Motor neuron (in vitro differentiated cells): ENCODE measurements at places on chromosomes 3 and 15. TPM values are rescaled to one million over a fixed set of nuclear protein-coding genes. Genes with fewer than 3 reads are reported as not detected.

- ATAC-seq, result no peak
These were observed 62.3 kb downstream of the ADAMTS17 start for GRCh38 chr15:100279446-100279845.

- no peak for ATAC-seq
These were observed 57.2 kb downstream of the SLC15A2 start for GRCh38 chr3:121951291-121951919.

The LEKR1 gene
- 0.14 and 0.52 TPM in 2 replicates for total RNA-seq

GRCh38 chr3:63386568-63386967, 108.5 kb downstream of the SYNPR start:
- ATAC-seq, result peak; percentile 60

The GOLGA8H gene
- 0.63 and 0.85 TPM in 2 replicates for total RNA-seq

- peak; percentile 25 for ATAC-seq
These were observed 43.2 kb upstream of the LINGO1 start for GRCh38 chr15:77675806-77676415.

The UBA7 gene
- total RNA-seq, result 25.9 and 30.4 TPM in 2 replicates

DNA sequence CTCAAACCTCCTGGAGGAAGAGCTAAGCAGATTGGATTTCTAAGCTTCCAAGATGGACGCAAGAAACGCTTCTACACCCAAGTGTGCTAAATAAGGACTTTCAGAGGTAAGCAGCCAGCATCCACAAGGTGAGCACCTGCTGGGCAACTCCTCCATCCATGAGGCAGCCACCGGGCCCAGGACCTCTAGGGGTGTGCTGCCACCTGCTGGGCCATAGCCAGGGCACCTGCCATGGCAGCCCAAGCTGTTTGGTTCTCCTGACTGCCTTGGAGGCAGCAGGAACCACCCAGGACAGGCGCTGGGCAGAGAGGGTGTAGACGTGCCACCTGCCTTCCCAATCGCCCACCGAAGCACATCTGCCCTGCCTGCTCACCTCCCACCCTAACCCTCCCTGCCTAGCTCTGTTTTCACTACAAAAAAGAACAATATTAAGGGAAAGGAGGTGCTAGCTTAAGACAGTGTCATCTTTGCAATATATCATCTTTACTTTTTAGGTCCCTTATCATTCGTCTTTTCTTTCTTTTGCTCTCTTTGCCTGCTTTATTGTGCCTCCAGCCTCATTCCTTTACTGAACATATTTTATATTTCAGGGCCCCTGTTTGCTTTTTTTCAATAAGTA, 12.9 kb downstream of the C15orf62 start:
- peak; percentile 68 for ATAC-seq

The LRRC31 gene
- total RNA-seq, result not detected in 2 replicates

GRCh38 chr15:63596676-63597037, 530 bp upstream of the FBXL22 start:
- no peak for ATAC-seq

GRCh38 chr3:101925564-101925963, 76.2 kb downstream of the NFKBIZ start:
- ATAC-seq, result no peak

GRCh38 chr15:56232058-56232457, 11.6 kb downstream of the RFX7 start:
- no peak for ATAC-seq

The RTP4 gene
- total RNA-seq, result not detected in 2 replicates
